Kasumi-1 (cell line): ENCODE measurements at places on chromosomes 1 and 21.

DNA sequence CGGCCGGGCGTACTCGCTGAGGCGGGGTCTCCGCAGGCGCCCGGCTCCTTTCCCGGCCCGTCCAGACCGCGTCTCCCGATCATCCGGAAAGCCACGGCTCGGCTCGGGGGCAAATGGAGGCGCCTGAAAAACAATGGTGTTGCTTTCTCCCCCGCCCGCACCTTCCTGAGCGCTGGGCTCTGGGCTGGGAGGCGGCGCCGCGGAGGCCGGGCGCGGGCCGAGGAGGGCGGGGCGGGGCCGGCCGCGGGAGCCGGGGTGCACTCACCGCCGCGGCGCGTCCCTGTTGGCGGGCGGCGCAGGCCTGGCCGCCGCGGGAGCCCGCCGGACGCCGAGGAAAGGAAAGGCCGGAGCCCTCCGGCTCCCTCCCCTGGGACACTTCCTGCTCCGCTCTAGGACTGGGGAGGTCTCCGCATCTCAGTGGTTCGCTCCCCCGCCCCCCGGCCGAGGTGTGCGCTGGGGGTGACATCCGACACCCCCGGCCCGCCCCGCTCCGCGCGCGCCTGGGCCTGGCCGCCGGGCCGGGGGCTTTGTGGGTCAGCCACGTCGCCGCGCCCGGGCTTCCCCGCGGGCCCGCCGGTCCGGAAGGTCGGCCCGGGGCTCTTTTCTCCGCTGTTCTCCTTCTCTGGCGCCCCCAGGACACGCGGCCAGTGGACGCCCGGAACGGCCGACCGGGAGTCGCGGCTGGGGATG is at the start of gene ZNF496:
TSS of gene ZNF496 (minus strand) at position 343 of the 690 bp plus-strand sequence. CDS start 2,289 bp downstream, outside the sequence.
- peak; percentile 80 for DNase-seq

DNA sequence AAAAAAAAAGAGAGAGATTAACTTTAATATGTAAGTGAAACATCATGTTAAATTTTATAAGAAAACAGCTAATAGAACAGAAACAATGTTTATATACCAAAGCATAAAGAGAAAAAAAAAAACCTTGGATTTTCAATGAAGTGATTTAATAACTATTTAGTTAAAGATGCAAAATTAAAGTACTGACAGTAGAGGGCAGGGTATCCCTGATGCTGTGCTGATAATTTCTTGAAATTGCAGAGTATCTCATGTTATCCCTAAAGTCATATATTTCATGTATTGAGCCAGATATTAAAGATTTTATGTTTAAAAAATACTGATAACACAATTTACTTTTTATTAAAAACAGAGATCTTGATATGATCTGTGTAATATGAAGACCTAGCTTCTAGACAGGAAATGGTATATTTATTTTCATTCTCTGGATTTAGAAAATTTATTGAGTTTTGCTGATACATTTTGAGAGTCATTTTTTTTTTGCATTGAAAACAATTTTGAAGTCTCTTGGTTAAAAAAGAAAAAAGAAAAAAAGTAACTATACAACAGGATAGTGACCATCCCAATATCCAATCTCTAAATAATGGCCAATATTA is 273.2 kb downstream of the USP25 start:
- peak; percentile 61 for DNase-seq

DNA sequence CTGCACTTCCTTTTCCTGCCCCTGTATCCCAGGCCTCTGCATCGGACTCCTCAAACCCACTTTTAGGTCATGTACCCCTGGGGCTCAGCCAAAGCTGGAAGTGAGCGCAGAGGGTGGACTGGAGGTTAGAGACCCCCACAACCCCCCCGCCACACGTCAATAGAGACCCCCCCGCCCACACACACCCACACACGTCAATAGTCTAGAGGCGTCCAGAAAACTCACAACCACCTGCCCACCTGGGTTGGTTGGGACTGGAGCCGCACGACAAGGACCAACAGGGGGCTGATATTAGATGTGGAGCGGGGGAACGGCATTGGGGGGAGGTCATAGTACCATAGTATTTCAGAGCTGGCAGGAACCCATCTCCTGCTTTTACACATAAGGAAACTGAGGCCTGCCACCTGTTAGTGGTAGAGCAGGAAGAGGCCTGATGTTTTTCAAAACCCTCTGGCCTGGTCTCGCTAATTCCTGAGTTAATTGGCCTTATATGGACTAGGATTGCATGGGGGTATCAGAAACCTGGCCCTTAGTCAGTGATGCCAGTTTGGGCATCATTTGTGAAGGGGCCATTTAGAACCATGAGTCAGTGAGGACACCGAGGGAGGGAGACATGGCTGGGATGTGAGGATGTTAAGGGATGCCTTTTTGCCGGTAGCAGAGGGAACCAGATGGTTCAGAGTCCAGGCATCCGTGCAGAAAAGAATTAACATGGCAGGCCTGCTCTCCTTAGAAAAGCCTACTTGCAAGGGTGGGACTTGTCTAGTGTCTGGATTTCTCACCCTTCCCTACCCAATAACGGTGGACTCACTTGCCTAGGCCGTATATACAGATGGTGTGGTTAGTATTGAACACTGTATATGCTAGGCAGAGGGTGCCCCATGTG is 1.1 kb downstream of the NENF start:
- no peak for DNase-seq

- no peak for DNase-seq
Measured at GRCh38 chr1:167137793-167138510, 44.1 kb downstream of the STYXL2 start.
